ENCODE measurements at places on chromosomes 12 and 14. TPM values are rescaled to one million over a fixed set of nuclear protein-coding genes. Genes with fewer than 3 reads are reported as not detected.

BDKRB2 gene
- 11.4 TPM for total RNA-seq

CIROP gene
- not detected for total RNA-seq

SLC2A14 gene
- total RNA-seq = 5.4 TPM

PMEL gene
- 0.64 TPM for total RNA-seq

EIF2S3B gene
- 0.45 TPM for total RNA-seq
